ENCODE measurements at places on chromosomes 12 and 14.

DNA sequence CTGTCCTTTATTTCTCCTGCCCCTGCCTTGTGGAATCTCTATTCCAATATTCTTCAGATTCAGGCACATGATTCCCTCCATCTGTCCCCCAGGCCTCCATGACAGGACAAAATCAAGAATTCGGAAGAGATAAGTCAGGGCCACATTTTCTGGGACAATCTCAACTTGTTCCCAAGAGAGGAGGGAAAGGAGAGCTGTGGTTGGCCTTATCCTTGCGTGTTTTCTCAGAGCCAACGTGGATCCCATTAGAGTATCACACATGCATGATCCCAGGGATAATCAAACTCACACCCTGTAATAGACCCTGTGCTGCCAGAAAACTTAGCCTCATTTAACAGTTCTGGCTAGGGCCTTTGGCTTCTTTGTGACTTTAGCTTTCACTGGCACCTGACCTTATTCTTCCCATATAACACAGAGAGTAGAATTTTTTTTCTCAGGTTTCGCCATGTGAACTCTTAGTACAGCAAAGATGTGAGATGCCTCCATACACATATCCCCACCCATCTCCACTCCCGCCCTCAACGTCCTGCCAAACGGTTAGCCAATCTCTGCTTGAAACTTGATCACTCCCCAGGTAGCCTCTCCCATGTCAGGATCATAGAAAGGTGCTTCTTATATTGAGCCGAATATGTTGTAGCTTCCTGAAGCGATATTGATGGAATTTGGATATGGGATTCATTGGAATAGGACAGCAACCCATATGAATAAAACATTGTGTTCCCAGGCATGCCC lies 6.7 kb upstream of the KRT1 start:
- no peak for DNase-seq

GRCh38 chr12:79415746-79416435 lies 274.9 kb downstream of the PAWR start:
- no peak for DNase-seq

- peak; percentile 37 for DNase-seq
These were observed 117.4 kb downstream of the EML1 start for GRCh38 chr14:99910337-99911309.

GRCh38 chr12:3165078-3165980 lies 88.2 kb downstream of the TSPAN9 start:
- peak; percentile 82 for DNase-seq

DNA sequence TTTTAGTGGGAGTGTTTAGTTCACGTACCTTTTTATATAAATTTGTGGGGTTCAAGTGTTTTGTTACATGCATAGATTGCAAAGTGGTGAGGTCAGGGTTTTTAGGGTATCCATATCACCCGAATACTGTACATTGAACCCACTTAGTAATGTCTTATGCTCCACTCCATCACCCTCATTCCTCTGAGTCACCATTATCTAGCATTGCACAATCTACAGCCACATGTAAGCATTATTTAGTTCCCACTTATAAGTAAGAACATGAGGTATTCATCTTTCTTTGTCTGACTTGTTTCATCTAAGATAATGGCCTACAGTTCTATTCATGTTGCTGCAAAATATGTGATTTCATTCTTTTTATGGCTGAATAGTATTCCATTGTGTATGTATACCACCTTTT lies 583.7 kb upstream of the LRFN5 start:
- no peak for DNase-seq

DNA sequence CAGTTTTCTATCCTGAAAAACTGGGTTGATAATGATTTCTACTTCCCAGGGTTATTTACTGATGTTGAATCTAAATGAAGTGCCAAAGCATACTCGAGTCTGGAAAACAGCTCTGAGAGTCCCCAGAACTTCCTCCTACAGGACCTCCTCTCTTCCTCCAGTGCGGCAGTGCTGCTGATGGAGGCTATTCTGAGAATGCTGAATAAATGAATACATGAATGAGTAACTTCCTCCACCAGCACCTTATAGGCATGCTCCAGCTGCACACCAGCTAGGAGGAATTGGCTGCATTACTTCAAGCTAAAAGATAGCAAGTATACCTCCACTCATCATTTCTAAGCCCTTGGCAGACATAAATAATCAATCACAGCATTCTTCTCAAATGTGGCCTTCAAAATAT lies 448.8 kb upstream of the CCDC196 start:
- no peak for DNase-seq

DNA sequence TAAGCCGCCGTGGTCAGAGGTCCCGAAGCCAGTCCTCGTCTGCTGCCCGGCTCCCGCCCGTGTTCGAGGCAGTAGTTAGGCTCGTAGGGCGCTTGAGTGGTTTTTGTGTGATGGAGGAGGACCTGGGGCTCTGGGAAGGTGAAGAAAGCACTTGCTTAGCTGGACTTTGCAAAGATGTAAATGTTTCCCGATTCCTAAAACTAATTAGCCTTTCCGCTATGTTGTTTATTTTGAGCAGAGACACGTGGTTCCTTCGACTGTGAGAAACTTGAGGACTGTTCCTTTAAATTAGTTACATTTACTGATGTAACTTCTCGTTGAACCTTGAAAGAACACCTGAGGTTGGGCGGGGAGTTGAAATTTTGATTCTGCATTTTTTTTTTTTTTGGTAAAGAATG lies 33.9 kb downstream of the MIA2 start:
- DNase-seq, result peak; percentile 38

GRCh38 chr12:69044887-69045286 lies 111.9 kb upstream of the CPM start:
- no peak for DNase-seq

- no peak for DNase-seq
These were observed 263.1 kb downstream of the GRIN2B start for GRCh38 chr12:13718271-13718670.

DNA sequence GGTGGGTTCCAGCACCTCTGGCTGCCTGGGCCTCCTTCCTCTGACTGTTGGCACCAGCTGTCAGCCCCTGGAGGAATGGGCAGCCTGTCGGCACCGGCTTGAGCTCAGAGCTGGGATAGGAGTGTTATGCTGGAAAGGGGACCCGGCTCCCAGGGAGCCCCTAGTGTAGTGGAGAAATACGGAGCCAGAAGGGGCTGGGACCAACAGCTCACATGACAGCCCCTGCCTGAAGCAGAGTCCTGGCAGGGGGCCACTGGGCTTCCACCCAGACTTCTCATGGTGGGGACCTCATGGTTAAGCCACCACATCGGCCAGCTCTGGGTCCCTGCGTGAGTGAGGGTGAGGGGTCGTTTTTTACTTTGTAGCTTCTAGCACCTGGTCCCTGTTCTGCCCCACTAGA lies 174.5 kb downstream of the TSPAN9 start:
- DNase-seq, result no peak

GRCh38 chr12:91882910-91883309 lies 262.7 kb downstream of the BTG1 start:
- DNase-seq, result no peak

DNA sequence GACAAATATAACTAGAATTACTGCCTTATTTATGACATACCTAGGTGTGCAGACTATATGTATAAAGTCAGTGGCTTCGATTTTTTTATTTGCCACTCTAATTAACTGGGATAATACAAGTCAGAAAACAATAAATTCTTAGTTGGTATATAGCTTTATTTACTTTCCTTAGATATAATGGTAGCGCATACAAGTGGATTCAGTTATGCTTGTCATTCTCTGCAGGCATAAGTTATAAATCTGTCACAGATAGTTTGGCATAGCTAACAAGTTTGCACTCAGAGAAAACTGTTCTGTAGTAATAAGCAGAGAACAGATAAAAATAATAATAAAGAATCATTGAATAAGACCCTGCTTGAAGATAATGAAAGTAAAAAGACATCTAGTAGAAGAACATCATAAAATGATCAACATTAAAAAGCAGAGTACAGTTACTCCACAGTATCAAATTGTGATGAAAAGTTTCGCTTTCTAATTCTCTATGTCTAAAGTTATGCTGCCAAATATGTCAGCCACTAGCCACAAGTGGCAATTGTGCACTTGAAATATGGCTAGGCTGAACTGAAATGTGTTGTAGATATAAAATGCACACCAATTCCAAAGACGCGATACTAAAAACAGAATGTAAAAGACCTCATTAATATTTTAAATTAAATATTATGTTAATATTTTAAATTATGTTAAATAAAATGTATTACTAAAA lies 224.1 kb downstream of the SLC25A21 start:
- no peak for DNase-seq

- no peak for DNase-seq
These were observed 127.7 kb downstream of the KIF26A start for GRCh38 chr14:104265918-104266630.

- DNase-seq, result peak; percentile 60
These were observed 13.7 kb upstream of the TCTN1 start for GRCh38 chr12:110600254-110600653.

- no peak for DNase-seq
These were observed 89.1 kb upstream of the CNOT2 start for GRCh38 chr12:70154087-70154638.

- DNase-seq, result peak; percentile 90
These were observed 104.9 kb downstream of the ZC3H14 start for GRCh38 chr14:88667555-88668273.

DNA sequence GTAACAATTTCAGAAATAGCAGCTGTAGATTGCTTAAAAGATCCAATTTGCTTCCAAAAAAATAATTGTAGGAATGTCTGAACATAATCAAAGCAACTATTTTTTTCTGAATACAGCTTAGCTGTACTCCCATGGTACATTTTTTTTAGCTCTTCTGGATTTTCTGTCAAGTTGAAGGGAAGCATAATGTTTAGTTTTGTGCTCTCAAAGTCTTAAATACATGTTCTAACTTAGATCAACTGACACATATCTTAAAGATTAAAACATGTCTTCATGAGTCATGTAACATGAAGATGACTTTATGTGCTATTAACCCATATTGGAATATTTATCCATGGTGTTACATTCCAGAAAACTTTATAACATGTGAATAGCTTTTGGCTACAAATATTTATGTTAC lies 255.7 kb downstream of the BTG1 start:
- no peak for DNase-seq

- no peak for DNase-seq
These were observed 38.8 kb downstream of the NOPCHAP1 start for GRCh38 chr12:105024928-105025327.

DNA sequence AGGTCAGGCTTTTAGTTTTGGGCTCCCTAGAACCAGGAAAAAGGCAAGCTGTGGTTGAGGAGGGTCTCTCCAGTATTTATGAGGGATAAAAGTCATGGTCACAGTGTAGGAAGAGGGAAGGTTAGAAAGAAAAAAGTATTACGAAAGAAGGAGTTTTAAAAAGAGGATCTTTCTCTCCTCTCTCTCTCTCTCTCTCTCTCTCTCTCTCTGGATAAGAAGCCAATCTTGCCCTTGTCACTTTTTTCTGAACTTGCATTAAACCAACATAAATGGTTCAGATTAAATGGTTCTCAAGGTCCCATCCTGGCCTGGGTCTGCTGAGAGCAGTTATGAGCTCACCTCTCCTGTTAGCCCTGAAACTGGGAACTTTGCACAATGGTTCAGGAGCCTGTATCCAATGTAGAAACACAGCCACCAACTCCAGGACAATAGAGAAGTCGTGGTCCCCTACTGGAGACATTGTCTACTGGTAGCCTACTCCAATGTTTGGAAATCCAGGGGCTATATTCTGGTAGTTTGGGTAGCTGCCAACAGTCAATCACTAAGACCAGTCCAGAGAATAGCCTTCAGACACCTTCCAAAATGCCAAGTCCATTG lies 131.9 kb downstream of the DAD1 start:
- no peak for DNase-seq

DNA sequence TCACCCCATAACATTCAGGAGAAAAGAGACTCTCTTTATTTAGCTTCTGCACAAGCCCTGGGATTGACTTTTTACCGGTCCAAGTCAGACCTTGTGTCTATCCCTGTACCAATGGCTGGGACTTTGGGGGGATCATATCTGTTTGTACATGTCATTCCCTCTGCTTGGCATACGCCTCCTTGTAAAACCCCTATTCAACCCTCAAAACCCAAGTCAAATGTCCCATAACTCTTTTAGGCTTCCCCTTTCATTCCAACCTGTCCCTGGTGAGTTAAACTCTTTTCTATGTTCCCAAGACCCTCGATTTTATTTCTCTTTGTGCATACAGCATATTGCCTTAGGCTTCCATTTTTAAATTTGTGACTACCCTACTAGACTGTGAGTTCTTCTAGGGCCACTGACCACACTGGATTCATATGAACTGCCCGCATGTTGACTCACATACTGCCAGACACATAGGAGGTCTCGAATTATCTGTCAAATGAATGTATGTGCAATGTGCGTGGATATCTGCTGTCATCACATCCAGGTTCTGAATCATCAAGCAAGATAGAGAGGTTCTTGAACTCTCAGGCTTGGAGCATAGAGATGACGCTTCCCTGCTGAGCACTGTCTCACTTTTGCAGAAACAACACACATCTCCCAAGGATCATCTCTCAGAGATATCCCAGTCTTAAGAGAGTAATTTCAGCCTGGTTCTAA lies 548.6 kb upstream of the TBX3 start:
- DNase-seq, result no peak

DNA sequence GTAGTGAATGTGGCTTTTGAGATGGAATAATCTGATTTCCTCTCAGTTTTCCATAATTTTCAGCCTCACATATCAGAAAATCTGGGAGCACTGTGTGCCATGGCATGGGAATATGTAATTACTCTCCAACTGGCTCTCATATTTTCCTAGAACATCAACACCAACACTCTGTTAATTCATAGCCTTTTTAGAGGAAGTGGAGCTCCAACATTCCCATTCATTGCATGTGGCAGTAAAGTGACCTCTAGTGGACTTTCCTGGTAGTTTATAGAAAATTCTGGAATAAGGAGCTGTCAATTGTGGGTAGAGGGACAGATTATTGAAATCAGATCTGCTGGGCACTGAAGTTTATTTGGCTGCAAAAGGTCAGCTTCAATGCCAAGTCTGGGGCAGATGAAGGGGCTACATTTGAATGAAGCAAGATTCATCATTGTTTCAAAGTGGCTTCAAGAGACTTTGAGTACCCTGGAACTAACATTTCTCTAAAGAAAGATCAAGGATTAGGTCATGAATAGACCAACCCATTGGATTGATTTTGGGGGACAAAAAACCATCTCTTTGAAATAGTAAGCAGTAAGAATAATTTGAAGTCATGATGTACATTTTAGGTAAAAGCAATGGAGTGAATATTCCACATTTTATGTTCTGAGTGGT lies 23.6 kb upstream of the USP44 start:
- DNase-seq, result peak; percentile 66

DNA sequence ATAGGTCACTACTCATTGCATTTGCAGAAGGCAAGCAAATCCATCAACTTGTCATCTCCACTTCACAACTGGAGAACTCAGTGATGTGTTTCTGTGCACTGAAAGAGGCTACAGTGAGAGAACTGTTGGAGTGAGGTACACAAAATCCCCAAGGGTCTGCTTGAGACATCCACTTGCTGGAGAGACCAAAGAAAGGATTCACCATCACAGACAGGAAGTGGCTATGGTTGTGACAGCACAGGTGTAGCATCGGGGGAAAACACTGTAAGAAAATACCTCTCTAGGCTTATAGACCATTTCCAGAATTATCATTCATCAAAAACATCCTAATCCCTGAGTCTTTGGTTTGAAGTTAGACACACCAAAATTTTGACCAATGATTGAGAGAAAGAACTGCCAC lies 201.3 kb upstream of the OR4E1 start:
- no peak for DNase-seq

All from cerebellar cortex (tissue), 1 donor.